ENCODE measurements at places on chromosomes 7 and 10.

DNA sequence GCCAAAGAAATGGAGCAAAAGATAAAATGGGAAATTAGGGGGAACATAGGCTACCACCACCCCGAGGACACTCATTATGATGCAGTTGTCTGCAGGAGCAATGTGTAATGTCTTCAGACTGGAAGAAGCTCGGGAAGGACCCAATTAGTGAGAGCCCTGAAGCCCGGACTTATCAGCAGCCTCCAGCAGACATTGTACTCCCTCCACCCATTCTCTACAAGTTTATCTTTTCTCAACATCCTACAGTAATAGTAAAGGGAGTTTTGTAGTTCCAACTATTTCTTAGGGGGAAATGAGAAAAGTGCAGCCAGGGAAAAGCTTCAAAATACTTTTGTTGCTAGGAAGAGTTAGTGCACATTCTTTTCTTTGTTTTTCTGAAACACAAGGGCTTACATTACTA, 657.3 kb upstream of the COBL start:
- no peak for DNase-seq

DNA sequence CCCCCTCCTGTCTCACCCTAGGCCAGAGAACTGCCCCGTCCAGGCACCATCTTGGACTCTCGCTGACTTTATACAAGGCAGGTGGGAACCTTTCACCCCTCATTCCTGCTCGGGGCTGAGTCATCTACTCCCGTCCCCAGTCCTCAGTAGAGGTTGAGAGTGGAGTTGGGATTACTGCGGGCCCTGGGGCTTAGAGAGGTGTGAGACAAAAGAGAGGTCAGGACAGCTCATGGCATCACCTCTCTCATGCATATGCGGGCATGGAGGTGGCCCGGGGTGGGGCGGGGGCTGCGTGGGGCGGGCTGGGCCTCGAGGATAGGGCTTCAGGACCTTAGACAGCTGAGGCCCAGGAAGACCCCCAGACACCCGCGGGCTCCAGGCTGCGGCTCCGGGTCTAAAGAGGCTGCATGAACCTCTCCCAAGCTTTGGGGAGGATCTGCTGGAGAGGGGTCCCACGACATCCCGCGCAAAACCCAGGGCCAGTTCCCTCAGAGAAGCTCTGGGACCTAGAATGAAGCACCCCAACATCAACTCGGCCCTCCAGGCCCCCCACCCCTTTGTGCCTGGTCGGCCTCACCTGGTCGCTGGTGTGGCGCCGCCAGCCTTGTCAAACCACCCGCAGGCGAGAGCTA, 317 bp downstream of the PDZD7 start:
- no peak for DNase-seq

- no peak for DNase-seq
These were observed 93.5 kb downstream of the UPF2 start for GRCh38 chr10:11949152-11949551.

DNA sequence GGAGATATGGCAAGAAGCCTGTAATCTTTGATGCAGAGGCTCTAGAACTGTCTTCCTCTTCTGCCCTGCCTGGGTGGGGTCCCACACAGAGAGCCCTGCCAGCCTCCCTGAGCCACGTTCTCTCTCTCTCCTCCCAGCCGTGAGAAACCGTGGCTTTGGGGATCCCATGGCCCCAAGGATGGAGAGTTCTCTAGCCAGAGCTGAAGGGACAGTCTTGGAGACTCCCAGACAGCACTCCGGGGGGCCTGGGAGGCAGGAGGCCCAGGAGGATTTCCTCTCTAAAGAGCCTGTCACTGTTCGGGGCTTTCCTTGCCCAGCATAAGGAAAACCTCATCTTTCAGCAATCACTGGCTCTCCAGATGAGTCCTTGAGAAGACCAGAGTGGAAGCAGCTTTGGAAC, 227.1 kb downstream of the ARHGAP12 start:
- DNase-seq = no peak

DNA sequence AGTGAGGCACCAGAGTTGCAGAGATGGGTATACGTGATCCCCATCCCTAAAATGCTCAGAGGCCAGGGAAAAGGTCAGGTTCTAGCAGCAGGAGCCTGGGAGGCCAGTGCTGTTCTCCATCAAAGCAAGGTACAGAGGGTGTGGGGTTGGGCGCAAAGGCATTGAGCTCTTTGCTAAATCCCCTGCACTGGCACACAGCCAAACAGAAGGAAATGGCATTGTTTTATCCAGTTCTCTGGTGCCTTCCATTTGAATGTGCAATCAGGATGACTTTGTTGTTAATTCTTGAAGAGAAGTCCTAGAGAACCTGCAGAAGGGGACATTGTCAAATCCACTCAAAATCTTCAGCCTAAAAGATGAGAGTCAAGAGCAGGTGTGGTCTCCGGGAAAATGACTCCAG, 111.3 kb upstream of the CHST15 start:
- no peak for DNase-seq

- DNase-seq = no peak
These were observed 31.8 kb downstream of the GATA3 start for GRCh38 chr10:8086315-8086714.

- DNase-seq = no peak
These were observed 108.0 kb downstream of the MKI67 start for GRCh38 chr10:128018236-128018635.

DNA sequence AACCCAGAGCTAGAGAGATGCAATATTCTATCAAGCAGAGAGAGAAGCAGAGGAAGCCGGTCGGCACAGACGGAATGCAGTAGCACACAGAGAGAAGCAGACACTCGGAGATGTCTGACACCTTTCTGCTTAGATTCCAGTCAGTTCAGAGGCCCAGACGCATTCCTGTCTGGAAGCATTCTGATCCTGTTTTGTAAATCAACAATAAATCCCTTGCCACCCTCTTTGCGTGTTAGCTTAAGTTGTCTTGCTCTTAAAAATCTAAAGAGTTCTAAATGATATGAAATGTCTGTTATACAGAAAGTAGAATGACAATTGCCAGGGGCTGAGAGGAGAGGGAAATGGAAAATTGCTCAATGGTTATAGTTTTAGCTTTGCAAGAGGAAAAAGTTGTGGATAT, 27.4 kb upstream of the ATRNL1 start:
- no peak for DNase-seq

DNA sequence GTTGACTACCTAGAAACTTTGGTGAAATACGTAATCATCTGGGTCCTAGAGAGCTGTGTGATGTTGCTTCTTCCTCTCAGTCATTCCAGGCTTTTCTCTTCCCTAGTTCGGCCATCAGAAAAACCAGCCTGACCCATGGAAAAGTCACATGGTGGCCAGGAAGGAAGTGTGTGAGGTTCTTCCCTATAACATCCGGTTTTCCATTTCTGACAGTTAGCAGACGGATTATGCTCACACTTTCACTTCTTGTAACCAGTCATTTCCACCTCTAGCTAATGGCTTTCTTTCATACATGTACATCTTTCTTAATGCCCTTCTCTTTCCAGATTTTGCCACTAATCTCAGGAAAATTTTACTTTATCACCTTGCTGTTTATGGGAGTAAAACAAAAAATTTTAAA, 110.0 kb upstream of the GLCCI1 start:
- no peak for DNase-seq

DNA sequence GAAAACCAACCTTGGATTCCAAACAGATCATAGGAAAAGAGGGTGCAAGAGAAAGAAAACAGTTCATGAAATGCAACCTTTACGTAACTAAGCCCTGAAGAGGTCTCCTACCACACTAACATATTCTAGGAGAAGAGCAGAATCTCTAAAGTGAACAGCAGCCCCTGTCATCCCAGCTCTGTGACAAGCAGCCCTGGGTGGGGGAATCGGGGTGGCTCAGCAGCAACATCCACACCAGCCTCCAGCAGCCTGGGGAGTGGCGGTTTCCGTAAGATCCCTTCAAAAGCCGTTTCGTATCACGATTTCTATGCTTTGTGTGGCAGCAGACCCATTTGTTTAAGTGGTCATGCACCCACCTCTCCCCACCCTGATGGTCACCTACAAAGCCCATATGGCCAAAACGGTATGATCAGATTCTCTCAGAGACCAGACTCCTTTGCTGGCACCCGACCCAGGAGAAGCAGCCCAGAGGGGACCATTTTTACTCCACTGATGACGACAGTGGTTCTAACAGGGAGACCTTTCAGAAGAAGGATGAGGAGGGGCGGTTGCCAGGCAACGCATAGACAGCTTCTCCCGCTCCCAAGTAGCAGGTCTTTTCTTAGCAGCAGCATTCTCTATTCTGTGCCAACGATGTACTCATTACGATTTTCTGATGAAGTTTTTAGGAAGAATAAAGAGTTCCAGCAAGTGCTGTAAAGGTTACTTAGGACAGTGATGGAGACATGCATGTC, 300.6 kb downstream of the DNAJB6 start:
- no peak for DNase-seq

- DNase-seq = no peak
These were observed 53.2 kb downstream of the ABI1 start for GRCh38 chr10:26807532-26807931.

- no peak for DNase-seq
These were observed 938.9 kb downstream of the NRG3 start for GRCh38 chr10:82813856-82814255.

DNA sequence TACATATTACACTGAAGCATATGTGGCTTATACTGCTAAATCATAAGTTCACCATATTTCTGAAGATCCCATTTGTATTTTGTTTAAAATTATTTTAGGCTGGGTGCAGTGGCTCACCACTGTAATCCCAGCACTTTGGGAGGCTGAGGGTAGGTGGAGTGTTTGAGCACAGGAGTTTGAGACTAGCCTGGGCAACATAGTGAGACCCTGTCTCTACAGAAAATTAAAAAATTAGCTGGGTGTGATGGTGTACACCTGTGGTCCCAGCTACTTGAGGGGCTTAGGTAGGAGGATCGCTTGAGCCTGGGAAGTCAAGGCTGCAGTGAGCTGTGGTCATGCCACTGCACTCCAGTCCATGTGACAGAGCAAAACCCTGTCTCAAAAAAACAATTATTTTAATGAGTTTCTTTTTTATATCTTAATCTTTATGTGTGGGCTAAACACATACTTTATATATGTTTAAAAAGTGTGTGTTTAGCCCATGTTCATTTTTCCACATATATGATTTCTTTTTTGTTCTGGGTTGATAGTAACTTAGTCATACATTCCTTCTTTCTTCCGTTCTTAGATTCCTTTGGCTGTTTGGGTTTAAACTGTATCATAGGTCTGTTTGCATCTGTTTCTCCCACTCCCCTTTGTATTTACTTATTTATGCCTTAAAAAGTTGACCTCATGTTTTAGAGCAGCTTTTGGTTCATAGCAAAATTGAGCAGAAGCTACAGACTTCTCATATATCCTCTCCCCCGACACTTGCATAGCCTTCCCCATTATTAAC, 33.5 kb downstream of the RSBN1L start:
- no peak for DNase-seq

- DNase-seq = no peak
These were observed 35.9 kb downstream of the CCM2 start for GRCh38 chr7:45035893-45036292.

GRCh38 chr7:91280604-91281003, 16.4 kb downstream of the FZD1 start:
- no peak for DNase-seq

GRCh38 chr7:3980300-3980643, 679.2 kb downstream of the SDK1 start:
- no peak for DNase-seq

DNA sequence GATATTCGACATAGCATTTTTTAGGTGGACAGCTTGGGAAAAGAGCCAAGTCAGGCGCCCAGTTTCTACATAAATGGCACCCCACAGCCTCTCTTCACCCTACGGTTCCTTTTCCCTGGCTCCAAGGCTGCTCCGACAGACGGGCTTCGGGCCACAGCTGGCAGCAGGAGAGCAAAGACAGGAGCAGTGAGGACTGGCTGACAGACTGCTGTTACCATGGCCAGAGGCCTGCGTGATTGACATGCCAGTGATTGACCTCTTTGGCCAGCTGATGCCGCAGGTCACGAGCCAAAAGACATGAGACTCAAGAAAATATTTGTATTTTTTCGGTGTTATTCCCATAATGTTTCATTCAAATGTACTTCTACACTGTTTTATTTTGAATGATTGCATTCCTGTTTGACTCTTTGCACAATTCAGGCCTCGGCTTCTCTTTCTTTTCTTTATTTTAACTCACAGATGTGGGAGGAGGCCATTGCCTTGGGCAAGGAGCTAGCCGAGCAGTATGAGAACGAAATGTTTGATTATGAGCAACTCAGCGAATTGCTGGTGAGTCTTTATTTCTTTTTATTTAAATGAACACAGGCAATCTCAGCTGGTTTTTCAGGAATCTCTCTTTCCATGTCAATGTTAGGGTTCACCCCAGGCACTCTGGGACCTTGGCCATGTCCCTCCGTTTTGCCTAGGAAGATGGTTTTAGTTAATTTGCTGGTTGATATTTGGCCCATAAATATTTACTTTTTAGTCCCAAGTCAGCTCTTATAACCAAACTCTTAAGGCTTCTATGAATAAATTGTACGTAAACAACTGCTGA, 146.3 kb upstream of the NPS start:
- DNase-seq = no peak

DNA sequence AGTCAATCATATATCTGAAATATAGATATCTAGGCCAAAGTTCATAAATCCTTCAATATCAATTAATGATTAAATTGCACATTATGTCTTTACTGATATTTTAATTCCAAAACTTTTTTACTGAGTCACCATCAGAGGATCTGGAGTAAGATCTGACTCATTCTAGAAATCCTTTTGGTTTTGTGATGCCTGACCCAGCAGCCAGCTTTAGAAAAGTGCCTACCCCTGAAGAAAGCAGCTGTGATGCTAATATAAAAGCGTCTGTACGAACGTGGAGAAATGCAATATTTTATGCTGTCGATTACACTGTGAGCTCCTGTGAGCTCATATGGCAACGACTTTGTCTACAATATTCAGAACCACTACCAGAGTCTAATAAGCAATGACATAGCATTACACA, 142.5 kb upstream of the LRRTM3 start:
- no peak for DNase-seq

DNA sequence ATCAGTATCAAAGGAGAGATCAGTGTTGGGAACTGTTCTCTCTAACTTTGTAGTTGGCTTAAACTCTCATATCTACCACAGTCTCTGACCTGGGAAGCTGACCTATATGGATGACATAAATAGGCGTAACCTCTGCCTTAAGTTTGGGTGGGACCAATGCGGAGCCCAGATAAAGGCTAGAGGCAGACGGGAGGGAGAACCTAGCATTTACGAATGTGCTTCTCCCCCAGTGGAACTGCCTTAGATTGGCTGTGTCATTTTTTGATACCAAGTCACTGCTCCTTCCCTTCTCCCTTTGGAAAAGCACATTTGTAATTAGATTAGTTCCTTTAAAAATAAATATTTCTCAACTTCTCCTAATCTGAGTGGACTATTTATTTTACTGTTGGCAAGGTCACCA, 23.7 kb upstream of the LRRN3 start:
- no peak for DNase-seq

DNA sequence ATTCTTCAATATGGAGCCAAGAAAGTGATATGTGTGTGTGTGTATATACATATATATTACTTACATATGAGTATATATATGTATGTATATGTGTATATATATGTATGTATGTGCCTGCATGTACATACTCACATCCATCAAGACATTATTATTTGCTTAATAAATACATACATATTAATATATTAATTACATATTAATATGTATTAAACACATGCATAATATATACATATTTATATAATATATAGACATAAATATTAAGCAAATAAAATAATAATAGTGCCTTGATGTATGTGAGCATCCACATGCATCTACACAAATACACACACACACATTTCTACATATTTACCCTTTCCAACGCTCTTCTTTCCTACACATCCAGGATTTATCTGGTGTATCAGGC, 88.7 kb upstream of the KCNMA1 start:
- no peak for DNase-seq

All from activated CD8-positive, alpha-beta memory T cell treated with anti-CD3 and anti-CD28 coated beads for 1 hour (primary cell).